ENCODE measurements at places on chromosomes 13 and 19. TPM values are rescaled to one million over a fixed set of nuclear protein-coding genes. Genes with fewer than 3 reads are reported as not detected.

KCNK6 gene
- 11.9 TPM for total RNA-seq

DIAPH3 gene
- total RNA-seq, result 23.0 TPM

PGLYRP2 gene
- 0.25 TPM for total RNA-seq

KIR2DL1 gene
- total RNA-seq, result not detected

ZNF586 gene
- total RNA-seq, result 16.7 TPM

DNMT1 gene
- 379 TPM for total RNA-seq

FXYD3 gene
- not detected for total RNA-seq

GRCh38 chr13:96782186-96782585 lies 212.1 kb downstream of the OXGR1 start:
- no peaks in the 10 kb centered on the region for H3K4me1 ChIP-seq
- H3K4me3 ChIP-seq, result no peak overlapping the region
- no peak for DNase-seq
- H3K27ac ChIP-seq, result no peak overlapping the region
- no peaks in the 10 kb centered on the region for H3K36me3 ChIP-seq
- H3K27me3 ChIP-seq, result no peaks in the 10 kb centered on the region

- peaks cover 11% of the 10 kb centered on the region for H3K4me1 ChIP-seq
- peaks cover 46% of the 10 kb centered on the region for H3K27me3 ChIP-seq
Observed at GRCh38 chr19:16897029-16897855, 8.4 kb downstream of the F2RL3 start.

GRCh38 chr13:98014766-98015165 lies 61.3 kb downstream of the IPO5 start:
- H3K27me3 ChIP-seq, result no peaks in the 10 kb centered on the region
- H3K36me3 ChIP-seq, result peaks cover 45% of the 10 kb centered on the region
- H3K4me1 ChIP-seq, result no peaks in the 10 kb centered on the region
- no peak for DNase-seq

GRCh38 chr19:8352134-8352827 lies 9.2 kb upstream of the KANK3 start:
- DNase-seq, result no peak
- H3K36me3 ChIP-seq, result no peaks in the 10 kb centered on the region
- peaks cover 15% of the 10 kb centered on the region for H3K27me3 ChIP-seq

GRCh38 chr13:33659466-33659865 lies 158.5 kb upstream of the RFC3 start:
- no peak overlapping the region for H3K27ac ChIP-seq
- no peaks in the 10 kb centered on the region for H3K36me3 ChIP-seq
- no peaks in the 10 kb centered on the region for H3K4me1 ChIP-seq

DNA sequence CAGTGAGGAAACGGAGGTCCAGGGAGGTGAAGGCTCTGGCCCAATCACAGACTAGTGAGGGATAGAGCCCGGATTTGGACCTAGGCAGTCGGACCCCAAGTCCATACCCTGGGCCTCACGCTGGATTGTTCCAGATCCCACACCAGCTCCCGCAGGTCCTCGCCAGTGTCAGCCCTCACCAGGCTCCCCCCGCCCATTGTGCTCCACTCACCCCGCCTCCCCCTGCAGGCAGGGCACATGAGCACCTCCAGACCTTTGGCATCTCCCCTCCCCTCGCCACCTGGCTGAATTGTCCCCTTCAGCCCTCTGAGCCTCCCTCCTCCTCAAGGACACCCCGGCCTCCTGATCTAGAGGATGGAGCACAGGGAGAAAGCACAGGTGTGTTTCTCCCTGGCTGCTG lies 152.4 kb downstream of the KATNAL1 start:
- H3K4me1 ChIP-seq, result peaks cover 53% of the 10 kb centered on the region
- no peak overlapping the region for H3K27ac ChIP-seq
- H3K36me3 ChIP-seq, result no peaks in the 10 kb centered on the region
- H3K27me3 ChIP-seq, result no peaks in the 10 kb centered on the region
- no peak for DNase-seq
- no peak overlapping the region for H3K4me3 ChIP-seq

GRCh38 chr13:74978591-74978990 lies 503.4 kb downstream of the TBC1D4 start:
- peaks cover 8% of the 10 kb centered on the region for H3K27me3 ChIP-seq
- H3K27ac ChIP-seq, result no peak overlapping the region
- no peak overlapping the region for H3K4me3 ChIP-seq
- no peaks in the 10 kb centered on the region for H3K4me1 ChIP-seq

DNA sequence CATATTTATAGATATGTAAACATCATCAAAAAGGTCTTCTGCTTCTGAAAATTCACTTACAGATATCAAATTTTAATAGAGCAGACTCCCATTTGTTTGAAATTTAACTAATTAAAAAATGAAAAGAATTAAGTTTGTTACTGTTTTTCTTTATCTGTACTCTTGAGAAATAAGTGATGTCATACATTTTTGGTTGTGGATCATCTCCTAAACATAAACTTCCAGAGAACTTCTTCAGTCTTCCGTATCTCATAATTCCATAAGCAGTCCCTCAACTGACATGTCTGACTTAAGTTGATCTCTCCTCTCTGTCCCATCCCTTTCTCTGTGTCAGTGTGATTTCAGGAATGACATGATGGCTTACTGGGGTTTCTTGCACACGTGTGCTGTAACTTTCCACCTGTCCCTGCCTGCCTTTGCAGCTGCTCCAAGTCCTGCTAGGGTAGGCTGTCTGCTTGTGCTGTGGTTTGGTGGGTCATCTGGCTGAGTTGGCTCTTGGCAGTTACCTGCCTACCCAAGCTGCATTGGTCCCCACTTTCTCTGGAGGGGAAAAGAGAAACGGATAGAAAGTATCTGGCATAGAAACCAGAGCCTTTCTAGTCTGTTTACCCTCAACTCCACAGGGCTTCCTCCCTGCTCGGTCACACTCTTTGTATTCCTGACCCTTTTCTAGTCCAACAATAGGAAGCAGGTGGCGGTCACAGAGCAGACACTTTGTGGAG lies 127.1 kb downstream of the GGACT start:
- no peak for DNase-seq
- no peaks in the 10 kb centered on the region for H3K27me3 ChIP-seq
- no peaks in the 10 kb centered on the region for H3K4me1 ChIP-seq
- H3K36me3 ChIP-seq, result peaks cover 4% of the 10 kb centered on the region

GRCh38 chr19:23116802-23117571 lies at the start of gene ZNF730:
Gene ZNF730, plus strand, starts transcription at chr19:23117025. Its CDS starts 149 bp downstream, at chr19:23117174.
- H3K36me3 ChIP-seq, result peaks cover 10% of the 10 kb centered on the region
- H3K4me1 ChIP-seq, result peaks cover 2% of the 10 kb centered on the region
- H3K4me3 ChIP-seq, result peak within 1 kb of the TSS; percentile 84
- H3K27ac ChIP-seq, result peak within 1 kb of the TSS; percentile 76

GRCh38 chr13:30829145-30829832 lies 76.8 kb upstream of the MEDAG start:
- no peak overlapping the region for H3K4me3 ChIP-seq
- H3K4me1 ChIP-seq, result peaks cover 2% of the 10 kb centered on the region
- H3K36me3 ChIP-seq, result no peaks in the 10 kb centered on the region
- no peak overlapping the region for H3K27ac ChIP-seq
- no peak for DNase-seq
- peaks cover 9% of the 10 kb centered on the region for H3K27me3 ChIP-seq

GRCh38 chr13:101838323-101838722 lies 385.8 kb downstream of the ITGBL1 start:
- no peak for DNase-seq
- no peak overlapping the region for H3K27ac ChIP-seq
- H3K36me3 ChIP-seq, result no peaks in the 10 kb centered on the region
- H3K4me1 ChIP-seq, result no peaks in the 10 kb centered on the region

GRCh38 chr19:16945364-16945714 lies 56.5 kb downstream of the F2RL3 start:
- no peak overlapping the region for H3K4me3 ChIP-seq
- no peaks in the 10 kb centered on the region for H3K36me3 ChIP-seq
- no peak for DNase-seq
- H3K27me3 ChIP-seq, result peaks cover 4% of the 10 kb centered on the region
- H3K4me1 ChIP-seq, result no peaks in the 10 kb centered on the region
- H3K27ac ChIP-seq, result no peak overlapping the region

DNA sequence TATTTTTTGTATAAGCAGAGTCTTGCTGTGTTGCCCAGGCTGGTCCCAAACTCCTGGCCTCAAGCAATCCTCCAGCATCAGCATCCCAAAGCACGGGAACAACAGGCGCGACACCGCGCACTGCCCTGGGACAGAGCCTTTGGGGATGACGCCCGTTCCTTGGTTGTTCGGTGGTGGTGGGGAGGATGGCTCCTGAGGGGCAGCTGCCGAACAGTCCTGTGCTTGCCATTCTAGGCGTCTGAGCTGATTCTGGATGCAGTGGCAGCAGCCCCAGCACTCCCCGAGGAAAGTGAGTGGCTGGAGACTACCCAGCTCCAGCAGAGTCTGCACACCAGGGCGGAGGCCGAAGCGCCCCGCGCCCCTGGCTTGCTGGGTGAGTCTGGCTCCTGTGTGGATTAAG lies 6.8 kb upstream of the ZNF135 start:
- no peak overlapping the region for H3K27ac ChIP-seq
- no peaks in the 10 kb centered on the region for H3K4me1 ChIP-seq
- H3K4me3 ChIP-seq, result no peak overlapping the region
- H3K27me3 ChIP-seq, result peaks cover 15% of the 10 kb centered on the region
- H3K36me3 ChIP-seq, result peaks cover 13% of the 10 kb centered on the region

DNA sequence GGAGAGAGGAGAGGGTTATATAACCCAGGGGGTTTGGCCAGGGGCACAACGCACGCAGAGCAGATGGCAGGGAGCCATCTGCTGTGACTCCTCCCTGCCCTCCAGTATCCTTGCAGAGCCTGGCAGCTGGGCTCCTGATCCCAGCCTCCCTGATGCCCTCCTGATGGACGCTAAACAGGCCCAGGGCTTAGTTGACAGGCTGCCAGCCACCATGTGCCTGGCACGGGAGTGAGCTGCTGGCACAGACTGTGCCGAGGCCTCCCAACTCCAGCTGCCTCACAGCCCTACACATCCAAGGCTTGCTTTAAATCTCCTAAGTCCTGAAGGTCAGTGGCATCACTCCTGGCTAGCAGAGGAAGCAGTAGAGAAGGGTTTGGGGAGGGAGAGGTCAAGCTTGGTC lies 16.7 kb downstream of the SYDE1 start:
- no peaks in the 10 kb centered on the region for H3K27me3 ChIP-seq
- peak overlapping the region; percentile 94 for H3K4me3 ChIP-seq
- DNase-seq, result no peak
- H3K36me3 ChIP-seq, result peaks cover 34% of the 10 kb centered on the region
- H3K4me1 ChIP-seq, result peaks cover 10% of the 10 kb centered on the region

GRCh38 chr19:32131005-32131404 lies 214.4 kb upstream of the ZNF507 start:
- H3K4me1 ChIP-seq, result no peaks in the 10 kb centered on the region
- no peak overlapping the region for H3K27ac ChIP-seq
- no peaks in the 10 kb centered on the region for H3K36me3 ChIP-seq
- H3K27me3 ChIP-seq, result peaks cover 2% of the 10 kb centered on the region
- no peak overlapping the region for H3K4me3 ChIP-seq

DNA sequence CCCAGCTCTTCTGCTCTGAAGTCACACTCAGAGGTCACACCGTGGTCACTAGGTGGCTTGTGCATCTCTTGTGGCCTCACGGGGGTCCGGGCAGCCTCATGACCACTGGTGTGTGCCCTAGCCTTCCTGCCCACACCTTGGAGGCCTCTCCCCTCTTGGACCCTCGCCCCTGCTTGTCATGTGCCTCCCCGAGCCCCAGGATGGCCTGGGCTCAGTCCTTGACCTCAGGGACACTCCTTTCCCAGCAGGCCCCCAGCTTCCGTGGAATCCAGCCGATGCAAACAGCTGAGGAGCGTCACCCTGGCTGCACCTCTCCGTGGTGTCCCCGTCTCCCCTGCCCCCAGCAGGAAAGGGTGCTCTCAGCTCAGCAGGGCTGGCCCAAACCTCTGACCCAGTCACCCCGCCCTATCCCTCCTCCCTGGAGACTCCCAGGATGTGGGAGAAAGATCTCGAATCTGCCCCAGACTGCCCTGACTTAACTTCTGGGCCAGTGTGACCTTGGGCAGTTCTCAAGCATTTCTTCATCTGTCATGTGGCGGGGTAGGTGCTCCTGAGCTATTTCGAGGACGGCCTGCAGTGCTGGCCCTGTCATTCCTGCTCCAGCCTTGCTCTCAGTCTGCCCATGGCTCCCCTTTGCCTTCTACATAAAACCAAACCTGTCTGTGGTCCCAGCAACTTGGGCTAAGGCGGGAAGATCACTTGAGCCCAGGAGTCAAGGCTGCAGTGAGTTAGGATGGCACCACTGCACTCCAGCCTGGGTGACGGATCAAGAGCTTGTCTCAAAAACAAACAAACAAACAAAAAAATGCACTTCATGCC lies 4.6 kb upstream of the SLC25A42 start:
- H3K36me3 ChIP-seq, result peaks cover 6% of the 10 kb centered on the region
- H3K27ac ChIP-seq, result no peak overlapping the region
- H3K27me3 ChIP-seq, result no peaks in the 10 kb centered on the region
- no peak overlapping the region for H3K4me3 ChIP-seq
- DNase-seq, result no peak
- H3K4me1 ChIP-seq, result peaks cover 12% of the 10 kb centered on the region

DNA sequence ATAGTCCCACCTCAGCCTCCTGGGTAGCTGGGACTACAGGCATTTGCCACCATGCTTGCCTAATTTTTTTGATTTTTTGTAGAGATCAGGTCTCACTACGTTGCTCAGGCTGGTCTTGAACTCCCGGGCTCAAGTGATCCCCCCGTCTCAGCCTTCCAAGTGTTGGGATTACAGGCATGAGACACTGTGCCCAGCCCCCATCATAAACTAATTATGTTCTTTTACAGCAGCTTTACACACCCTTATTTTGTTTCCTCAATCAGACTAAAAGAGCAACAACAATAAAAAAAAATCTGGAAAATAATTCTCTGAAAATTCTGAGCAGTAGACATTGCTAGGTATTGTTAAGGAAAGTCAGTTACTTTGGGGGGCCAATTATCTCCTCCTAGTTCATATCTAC lies 35.7 kb downstream of the STARD13 start:
- H3K4me1 ChIP-seq, result no peaks in the 10 kb centered on the region
- H3K36me3 ChIP-seq, result no peaks in the 10 kb centered on the region
- H3K4me3 ChIP-seq, result no peak overlapping the region
- no peak for DNase-seq
- peaks cover 4% of the 10 kb centered on the region for H3K27me3 ChIP-seq

DNA sequence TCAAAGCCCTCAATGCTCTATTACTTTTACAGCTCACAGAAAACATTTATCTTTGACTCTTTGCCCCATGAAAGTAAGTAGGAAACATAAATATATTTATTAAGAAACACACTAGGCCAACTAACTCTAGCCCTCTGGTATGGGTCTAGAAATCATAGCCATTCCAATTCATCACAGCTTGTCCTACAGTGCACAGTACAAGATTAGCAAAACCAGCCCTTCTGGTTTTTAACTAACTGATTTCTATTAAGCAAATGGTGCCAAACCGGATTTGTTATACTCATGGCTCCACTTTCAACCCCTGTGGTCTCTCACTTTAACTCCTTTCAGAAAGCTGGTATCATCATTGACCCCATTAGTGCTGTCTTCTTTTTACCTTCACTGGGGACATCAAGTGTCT lies 5.6 kb upstream of the LRRC63 start:
- DNase-seq, result no peak
- no peaks in the 10 kb centered on the region for H3K36me3 ChIP-seq
- no peaks in the 10 kb centered on the region for H3K27me3 ChIP-seq
- H3K4me1 ChIP-seq, result peaks cover 43% of the 10 kb centered on the region
